ENCODE measurements at places on chromosomes 5 and 9.
A peak's percentile ranks its signal among the peaks of the same experiment; 100 is the strongest.

DNA sequence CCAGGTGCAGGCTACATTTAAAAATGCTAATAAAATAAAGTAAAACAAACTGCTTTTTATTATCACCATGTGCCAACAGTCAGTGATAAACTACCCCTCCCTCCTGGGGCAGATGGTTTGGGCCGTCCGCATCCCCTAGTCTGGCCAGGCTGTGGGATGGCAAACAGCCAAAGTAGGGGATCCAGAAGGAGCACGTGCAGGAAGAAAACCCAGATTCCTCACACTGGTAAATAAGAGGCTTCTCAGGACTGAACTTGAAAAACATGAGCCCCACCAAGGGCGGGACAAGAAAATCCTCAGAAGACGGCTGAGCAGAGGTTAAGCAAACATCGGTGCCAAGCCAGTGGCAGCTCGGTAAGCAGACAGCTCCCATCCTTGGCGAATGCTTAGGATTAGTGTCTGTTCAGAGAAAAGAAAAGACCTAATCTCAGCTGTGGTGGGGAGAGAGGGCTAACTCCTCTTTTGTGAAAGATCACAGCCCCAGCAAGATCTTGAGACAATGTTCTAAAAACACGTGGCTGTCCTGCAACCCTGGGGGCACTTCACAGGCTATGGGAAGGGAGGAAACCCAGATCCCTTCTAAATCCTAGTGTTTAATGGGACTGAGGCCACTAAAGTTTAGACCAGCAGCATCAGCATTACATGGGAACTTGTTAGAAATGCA, 46.5 kb upstream of the GDNF start:
- no peak for DNase-seq

- peak; percentile 42 for DNase-seq
Measured at GRCh38 chr5:148740966-148741742, 85.3 kb upstream of the ADRB2 start.

DNA sequence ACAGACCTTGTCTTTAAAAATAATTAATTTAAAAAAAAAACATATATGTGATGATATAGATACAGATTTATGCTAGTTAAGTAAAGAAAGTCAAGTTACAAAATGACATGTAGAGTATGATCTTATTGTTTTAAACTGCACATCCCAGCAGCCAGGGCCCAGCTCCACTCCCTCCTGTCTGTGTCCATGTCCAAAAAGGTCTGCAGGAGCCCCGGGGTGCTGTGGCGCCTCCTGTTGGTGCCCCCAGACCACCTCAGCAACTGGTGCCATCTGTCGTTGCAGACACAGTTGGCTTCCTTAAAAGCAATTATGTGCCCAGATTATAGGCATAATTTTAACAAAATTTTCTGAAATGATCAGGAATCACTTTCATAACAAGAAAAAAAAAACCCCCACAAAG, 33.3 kb downstream of the IPPK start:
- DNase-seq = no peak

DNA sequence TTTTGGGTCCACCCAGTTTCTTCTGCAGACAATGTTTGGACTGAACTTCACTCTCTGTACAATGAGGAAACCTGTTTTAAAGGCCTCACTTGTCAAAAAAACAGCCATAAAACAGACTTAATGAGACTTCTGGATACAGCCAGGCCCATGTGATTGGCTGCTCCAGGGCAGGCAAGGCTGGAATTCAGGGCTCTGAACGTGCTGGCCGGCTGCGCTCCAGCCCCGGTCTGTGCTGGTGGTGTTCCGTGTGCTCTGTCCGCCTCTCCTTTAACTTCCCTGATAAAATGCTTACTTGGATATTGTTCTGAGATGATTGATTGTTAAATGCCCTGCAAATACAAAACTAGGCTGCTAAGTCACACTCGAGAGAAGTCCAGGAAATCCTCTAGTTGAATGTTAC, 131.2 kb upstream of the KLF4 start:
- DNase-seq = no peak

DNA sequence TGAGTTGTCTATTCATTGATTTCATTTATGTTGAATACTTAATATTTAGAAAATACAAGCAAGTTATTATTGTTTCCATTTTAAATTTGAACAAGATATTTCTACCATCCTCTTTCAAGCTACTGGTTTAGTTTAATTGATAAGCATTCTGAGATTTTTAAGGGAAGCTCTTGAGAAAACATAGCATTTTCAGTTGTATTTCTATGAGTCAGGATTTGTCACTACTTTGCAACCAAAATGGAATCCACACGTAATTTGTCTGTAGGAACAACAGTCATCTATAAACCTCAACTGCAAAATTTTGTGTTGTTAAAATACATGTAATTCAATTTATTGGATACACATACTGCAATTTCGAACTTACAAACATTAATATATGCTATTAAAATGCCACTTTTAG, 74.0 kb downstream of the PRR16 start:
- no peak for DNase-seq

DNA sequence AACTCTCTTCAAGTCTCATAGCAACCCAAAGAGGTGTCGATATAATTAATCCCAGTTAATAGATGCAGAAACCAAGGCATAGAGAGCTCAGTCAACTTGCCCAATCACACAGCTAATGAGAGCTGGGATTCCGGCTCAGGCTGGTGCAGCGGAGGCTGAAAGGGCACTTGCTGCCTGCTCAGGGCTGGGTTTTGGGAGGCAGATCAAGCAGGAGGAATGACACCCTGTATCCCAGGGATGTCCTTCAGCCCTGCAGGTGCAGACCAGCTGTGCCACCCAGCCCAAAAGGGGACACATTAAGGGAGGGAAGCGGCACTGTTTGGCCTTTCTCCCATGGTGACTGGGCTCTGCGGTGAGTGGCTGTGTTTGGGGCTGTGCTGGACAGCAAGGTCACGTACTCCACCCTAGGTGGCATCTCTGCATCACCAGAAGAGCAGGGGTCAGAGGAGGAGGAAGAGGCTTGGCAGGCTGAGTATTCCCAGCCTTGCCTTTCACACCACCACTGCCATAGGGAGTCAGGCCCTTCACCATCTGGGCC, 124.1 kb downstream of the MVB12B start:
- DNase-seq = no peak

- no peak for DNase-seq
Measured at GRCh38 chr9:98009936-98010335, 26.8 kb downstream of the ANP32B start.

DNA sequence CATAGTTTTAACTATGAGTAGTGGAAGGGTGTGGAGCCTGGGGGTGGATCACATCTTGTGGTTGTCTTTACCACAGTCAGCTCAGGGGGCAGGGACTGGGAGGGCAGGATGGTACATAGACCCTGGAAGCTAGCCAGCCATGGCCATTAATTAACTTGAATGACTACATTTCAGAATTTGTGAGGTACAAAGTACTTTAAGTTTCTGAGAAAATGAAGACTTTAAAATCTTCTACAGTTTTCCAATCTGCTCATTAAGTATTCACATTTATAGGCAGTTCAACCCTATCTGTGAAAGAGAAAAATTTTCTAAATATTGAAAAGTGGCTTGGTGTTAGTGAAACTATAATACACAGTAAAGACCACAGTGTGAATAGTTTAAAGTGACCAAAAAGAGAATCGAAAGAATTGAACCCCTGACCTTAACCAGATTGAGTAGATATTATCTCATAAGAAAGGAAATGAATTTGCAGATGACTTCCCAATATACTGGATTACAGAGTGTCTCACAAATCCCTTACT, 234.2 kb upstream of the MEF2C start:
- DNase-seq = peak; percentile 47

DNA sequence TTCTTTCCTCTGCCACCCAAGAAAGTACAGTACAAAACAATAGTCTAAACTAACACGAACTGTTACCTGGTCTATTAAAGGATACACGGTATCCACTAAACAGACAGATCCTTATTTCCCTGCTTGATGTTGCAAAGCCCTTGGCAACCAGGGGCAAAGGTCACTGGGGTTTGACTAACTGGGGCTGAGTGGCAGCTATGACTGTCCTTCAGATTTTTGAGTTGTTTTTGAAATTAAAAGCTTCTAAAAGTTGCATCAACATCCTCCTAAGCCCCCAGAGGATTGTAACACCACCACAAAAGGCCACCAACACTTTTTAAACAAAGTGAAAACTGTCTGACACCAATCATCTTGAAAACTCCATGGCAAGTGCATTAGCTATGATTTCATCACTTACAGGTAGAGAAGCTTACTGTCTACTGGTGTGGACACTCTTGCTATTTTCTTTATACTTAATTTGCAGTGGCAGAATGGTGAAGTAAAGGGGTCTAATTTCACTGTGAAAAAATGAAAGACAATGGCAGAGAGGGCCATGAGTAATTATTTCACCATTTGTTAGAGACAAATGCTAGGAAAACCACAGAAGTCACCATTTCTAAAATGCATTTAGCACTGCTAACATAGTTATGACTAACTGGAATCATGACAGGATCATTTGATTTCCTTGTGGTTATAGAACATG, 292.4 kb downstream of the EFNA5 start:
- no peak for DNase-seq

DNA sequence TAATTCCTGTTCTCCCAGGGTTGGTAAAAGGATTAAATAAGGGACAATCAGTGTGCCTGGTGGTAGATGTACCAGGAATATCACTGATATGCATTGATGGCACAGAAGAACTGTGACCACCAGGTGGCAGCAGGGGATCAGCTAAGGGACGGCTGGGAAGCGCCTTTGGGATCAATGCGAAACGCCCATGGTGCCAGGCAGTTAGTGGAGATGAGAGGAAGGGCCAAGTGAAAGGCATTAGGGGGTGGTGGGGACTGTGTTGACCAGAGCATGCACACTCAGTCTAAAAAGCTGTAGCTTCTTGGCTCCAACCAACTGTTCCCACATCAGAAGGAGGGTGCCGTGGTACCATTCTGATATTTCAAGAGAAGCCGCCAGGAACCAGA, 55.6 kb downstream of the ARHGEF37 start:
- no peak for DNase-seq

DNA sequence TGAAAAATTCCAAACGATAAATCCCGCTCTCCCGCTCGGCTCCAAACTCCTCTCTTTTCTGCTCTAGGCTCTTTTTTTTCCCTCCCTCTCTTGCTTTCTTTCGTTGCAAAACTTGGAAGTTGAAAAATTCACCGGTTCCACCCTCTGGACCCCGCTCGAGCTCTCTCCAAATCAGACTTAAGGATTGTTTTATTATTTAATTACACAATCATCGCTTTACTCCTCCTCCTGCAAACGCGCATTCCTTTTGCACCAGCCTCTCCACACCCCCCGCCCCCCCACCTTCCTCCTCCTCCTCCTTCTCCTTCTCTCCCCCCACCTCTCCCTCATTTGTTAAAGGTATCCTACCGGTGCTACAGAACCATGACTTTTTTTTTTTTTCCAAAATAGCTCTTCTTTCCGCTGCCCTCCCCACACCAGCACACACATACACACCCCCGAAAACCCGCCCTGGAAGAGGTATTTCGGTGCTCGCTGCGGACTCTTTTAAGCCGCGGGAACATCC, 535 bp upstream of the NFIB start:
- no peak for DNase-seq

- DNase-seq = no peak
Measured at GRCh38 chr9:131720330-131720729, 19.5 kb downstream of the RAPGEF1 start.

DNA sequence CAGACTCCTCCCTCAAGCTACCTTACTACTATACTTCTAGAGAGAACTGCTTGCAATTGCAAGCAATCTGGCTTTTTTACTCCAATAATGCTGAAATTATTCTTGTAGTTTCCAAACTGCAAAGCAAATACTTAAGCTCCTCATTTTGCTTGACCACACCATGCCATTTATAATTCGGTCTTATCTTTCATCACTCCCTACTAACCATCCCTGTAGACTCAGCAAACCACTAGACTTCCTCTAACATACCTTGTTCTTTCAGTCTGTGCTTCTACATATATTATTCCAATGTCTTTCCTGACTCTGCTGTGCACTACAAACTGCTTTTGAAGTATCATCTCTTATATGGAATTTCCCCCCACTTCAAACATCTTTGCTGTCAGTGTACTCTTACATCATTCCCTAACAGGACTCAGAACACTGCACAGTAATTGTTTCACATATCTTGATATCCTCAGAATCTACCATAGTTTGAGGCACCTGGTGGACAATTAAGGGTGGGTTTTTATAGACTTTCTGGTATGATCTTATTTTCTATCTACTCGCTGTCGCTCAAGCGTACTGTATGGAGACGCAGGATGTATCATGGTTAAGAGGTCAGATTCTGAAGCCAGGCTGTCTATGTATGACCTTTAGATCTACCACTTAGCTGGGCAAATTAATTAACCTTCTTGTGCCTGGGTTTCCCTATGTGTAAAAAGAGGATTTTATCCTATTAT, 2.8 kb downstream of the IL6ST start:
- no peak for DNase-seq
